ENCODE measurements at places on chromosomes 1 and 21.

GRCh38 chr1:2146836-2147517, 47.6 kb downstream of the FAAP20 start:
- DNase-seq: no peak
- H3K27ac ChIP-seq: no peak overlapping the region
- peaks cover 27% of the 10 kb centered on the region for H3K4me1 ChIP-seq
- H3K36me3 ChIP-seq: peaks cover 16% of the 10 kb centered on the region

DNA sequence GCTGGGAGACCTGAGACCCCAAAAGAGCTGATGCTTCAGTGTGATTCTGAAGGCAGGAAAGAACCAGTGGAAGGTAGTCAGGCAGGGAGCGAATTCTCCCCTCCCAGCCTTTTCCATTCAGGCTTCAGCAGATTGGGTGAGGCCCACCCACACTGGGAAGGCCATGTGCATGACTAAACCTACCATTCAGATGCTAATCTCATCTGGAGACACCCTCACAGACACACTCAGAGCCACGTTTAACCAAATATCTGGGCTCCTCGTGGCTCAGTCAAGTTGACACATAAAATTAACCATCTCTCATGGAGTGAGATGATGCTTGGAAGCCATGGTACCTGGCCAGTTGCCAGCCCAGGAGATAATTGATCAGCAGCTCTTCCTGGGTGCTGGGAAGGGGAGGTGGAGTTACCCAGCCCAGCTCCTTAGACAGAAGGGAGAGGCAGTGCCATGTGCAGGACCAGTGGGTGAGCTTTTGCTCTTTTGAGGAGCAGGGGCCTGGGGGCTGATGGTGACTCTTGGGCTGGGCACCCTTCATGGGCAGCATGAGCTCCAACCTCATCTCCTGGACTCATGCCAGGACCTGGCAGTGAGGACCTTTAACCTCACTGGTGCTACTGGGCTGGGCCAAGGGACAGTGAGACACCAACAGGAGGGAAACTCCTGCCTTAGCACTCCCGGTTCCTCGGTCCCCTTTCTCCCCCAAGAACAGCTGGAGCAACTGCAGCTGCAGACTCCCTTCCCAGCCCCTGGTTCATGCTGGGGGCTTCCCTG, 89.0 kb upstream of the ACTL8 start:
- no peaks in the 10 kb centered on the region for H3K4me1 ChIP-seq
- no peak for DNase-seq
- no peak overlapping the region for H3K27ac ChIP-seq
- peaks cover 26% of the 10 kb centered on the region for H3K36me3 ChIP-seq

DNA sequence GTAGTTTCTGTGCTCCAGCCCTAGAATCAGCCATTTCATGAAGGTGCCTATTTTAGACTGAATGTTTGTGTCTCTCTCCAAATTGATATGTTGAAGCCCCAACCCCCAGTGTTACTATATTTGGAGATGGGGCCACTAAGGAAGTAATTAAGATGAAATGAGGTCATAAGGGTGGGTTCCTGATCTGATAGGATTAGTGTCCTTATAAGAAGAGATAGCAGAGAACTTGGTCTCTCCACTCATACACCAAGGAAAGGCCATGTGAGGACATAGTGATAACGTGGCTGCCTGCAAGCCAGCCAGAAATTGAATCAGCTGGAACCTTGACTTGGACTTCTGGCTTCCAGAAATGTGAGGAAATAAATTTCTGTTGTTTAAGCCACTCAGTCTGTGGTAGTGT, 12.3 kb downstream of the RAVER2 start:
- no peak overlapping the region for H3K27ac ChIP-seq
- no peaks in the 10 kb centered on the region for H3K4me1 ChIP-seq
- no peak overlapping the region for H3K4me3 ChIP-seq
- DNase-seq: no peak

- no peak overlapping the region for H3K4me3 ChIP-seq
- no peaks in the 10 kb centered on the region for H3K27me3 ChIP-seq
- no peak overlapping the region for H3K27ac ChIP-seq
- no peaks in the 10 kb centered on the region for H3K4me1 ChIP-seq
- DNase-seq: no peak
Measured at GRCh38 chr1:64167176-64167575, 36.2 kb upstream of the UBE2U start.

- H3K4me1 ChIP-seq: peaks cover 29% of the 10 kb centered on the region
- H3K36me3 ChIP-seq: peaks cover 90% of the 10 kb centered on the region
- H3K4me3 ChIP-seq: no peak overlapping the region
- DNase-seq: no peak
- H3K27ac ChIP-seq: no peak overlapping the region
Measured at GRCh38 chr1:226366290-226366689, 41.6 kb downstream of the PARP1 start.

GRCh38 chr1:102191723-102192122, 195.0 kb upstream of the OLFM3 start:
- H3K4me3 ChIP-seq: no peak overlapping the region
- DNase-seq: no peak
- no peaks in the 10 kb centered on the region for H3K36me3 ChIP-seq
- no peak overlapping the region for H3K27ac ChIP-seq

DNA sequence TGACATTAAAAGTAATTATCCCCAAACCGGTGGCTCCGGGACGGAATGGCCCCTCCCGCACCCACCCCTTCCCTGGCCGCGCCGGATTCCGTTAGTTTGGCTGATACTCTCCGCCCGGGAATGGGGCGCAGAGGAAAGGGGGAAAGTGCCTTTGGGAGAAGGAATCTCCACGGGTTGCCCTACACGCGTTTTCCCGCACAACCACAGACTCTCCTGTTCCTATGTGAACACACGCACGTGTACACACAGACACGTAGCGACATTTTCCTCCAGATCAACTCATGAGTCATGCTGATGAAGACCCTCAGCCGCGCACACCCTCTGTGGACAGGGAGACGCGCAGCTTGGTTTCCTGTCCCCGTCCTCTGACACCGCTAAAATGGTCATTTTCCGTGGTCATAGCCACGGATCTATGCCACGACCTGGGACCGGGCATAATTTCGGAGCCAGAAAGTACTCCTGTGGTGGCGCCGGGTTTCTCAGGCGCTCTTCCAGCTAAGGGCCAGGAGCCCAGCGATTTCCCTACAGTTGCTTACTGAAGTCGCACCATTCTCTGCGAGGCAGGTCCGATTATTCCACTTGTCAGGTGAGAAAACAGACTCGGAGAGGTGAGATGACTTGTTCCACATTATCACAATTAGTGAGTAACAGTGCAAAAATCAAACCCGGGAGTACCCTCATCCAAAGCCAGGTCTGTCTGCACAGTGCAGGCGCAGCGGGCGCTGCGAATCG, 4.0 kb upstream of the DMRTA2 start:
- H3K36me3 ChIP-seq: no peaks in the 10 kb centered on the region
- peaks cover 17% of the 10 kb centered on the region for H3K27me3 ChIP-seq
- no peak for DNase-seq
- no peak overlapping the region for H3K27ac ChIP-seq

- H3K36me3 ChIP-seq: no peaks in the 10 kb centered on the region
- no peak for DNase-seq
- peaks cover 68% of the 10 kb centered on the region for H3K4me1 ChIP-seq
- peak overlapping the region; percentile 38 for H3K27ac ChIP-seq
- H3K27me3 ChIP-seq: no peaks in the 10 kb centered on the region
Measured at GRCh38 chr1:18944810-18945209, 11.7 kb downstream of the IFFO2 start.

DNA sequence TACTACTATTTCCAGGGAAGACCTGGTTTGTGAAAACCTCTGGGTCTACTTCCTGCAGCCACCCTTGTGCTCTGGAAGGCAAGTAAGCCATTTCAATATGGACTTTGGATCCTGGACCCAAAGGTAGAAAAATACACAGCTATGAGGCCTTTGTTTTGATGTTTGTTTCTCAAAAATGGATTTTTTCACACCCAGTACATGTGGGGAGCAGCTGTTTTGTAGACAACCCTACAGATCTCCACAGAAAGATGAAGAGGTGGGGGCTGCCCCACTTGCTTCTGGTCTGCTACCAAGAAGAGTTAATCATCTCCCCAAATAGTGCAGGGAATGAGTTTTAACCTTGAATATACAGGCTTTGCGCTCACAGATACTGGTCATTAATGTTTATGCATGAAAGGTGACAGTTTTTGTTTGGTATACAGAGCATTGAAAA, 29.2 kb downstream of the ZNF281 start:
- H3K27me3 ChIP-seq: no peaks in the 10 kb centered on the region
- H3K27ac ChIP-seq: no peak overlapping the region
- no peak for DNase-seq
- no peaks in the 10 kb centered on the region for H3K4me1 ChIP-seq
- H3K4me3 ChIP-seq: no peak overlapping the region

DNA sequence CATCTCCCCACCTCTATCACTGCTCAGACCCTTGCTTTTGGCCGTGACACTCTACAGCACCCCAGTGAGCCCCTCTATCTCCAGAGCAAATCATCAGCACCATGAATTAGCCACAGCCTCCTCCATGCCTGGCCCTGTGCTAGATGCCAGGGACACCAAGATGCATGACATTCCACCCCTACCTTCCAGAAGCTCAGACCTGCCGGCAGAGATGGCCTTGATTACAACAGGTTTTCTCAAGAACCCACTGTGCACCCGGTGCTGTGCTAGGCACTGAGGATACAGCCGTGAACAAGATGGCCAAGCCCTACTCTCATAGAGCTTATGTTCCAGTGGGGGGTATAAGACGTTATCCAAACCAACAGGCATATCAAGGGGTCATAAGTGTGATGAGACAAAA, 30.6 kb downstream of the CDK18 start:
- no peaks in the 10 kb centered on the region for H3K27me3 ChIP-seq
- peaks cover 15% of the 10 kb centered on the region for H3K4me1 ChIP-seq
- no peak overlapping the region for H3K27ac ChIP-seq
- no peak overlapping the region for H3K4me3 ChIP-seq
- peak; percentile 25 for DNase-seq

- no peak overlapping the region for H3K4me3 ChIP-seq
- H3K27ac ChIP-seq: no peak overlapping the region
- no peak for DNase-seq
- H3K27me3 ChIP-seq: no peaks in the 10 kb centered on the region
Measured at GRCh38 chr1:175198332-175198731, 5.8 kb upstream of the KIAA0040 start.

DNA sequence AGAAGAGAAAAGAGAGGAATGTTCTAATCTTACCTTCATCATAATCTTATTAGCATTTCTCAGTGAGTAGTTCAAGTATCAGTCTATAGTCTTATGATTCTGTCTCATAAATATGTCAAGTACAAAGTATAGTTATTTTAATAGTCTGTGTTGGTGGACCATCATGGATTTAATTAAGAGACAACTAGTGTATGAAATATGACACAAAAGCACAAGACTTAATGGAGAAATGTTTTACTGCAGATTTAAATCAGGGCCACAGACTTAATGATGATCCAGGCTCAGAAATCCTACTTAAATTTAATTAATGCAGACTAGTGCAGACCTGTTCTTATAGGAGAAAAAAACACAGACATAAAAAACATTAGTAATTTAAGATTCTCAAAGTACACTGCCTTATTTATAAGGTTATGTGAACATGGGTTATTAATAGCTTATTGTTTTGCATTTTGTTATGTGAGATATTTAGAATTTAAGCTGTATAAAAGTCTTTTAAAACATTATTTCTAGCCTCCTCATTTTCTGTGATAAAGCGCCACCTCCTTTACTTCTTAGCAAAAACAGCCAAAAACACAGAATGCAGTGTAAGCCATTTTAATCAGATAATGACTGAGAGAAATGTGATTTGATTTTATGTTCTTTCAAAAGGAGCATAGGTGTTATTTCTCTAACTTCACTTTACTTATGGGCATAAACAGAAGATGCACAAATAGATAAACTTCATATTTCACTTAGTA, 255.0 kb upstream of the SNX7 start:
- H3K4me3 ChIP-seq: no peak overlapping the region
- no peak overlapping the region for H3K27ac ChIP-seq
- no peaks in the 10 kb centered on the region for H3K36me3 ChIP-seq
- no peaks in the 10 kb centered on the region for H3K27me3 ChIP-seq
- no peaks in the 10 kb centered on the region for H3K4me1 ChIP-seq

DNA sequence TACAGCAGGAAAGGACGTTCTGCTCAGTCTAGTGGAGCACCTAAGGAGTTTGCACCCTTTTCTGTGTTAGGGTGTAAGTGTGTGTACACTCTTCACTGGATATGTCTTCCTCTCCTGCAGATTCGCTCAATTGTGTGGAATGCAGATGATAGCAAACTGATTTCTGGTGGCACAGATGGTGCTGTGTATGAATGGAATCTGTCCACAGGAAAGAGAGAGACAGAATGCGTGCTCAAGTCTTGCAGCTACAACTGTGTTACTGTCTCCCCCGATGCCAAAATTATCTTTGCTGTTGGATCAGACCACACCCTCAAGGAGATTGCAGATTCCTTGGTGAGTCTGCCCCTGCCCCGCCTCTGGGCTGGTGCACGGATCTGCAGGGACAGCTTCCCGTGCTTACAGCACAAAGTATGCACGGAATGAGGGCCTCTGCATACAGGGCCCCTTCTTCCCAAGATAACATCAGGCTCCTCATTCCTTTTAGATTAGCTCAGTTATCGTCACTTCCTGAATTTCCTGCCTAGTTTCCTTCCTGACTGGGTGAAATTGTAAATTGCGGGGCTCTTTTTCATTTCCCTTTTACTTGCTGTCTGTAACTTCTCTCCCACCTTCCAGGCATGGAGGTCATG, 34.6 kb downstream of the CFAP57 start:
- no peak for DNase-seq
- H3K4me3 ChIP-seq: no peak overlapping the region
- no peaks in the 10 kb centered on the region for H3K36me3 ChIP-seq
- H3K4me1 ChIP-seq: no peaks in the 10 kb centered on the region
- no peaks in the 10 kb centered on the region for H3K27me3 ChIP-seq

GRCh38 chr1:53197291-53198200, 922 bp downstream of the CPT2 start:
- H3K4me3 ChIP-seq: peak overlapping the region; percentile 72
- H3K4me1 ChIP-seq: peaks cover 53% of the 10 kb centered on the region
- H3K27me3 ChIP-seq: no peaks in the 10 kb centered on the region
- peaks cover 21% of the 10 kb centered on the region for H3K36me3 ChIP-seq
